MV-4-11 (cell line): ENCODE measurements at places on chromosomes 16 and 17.

DNA sequence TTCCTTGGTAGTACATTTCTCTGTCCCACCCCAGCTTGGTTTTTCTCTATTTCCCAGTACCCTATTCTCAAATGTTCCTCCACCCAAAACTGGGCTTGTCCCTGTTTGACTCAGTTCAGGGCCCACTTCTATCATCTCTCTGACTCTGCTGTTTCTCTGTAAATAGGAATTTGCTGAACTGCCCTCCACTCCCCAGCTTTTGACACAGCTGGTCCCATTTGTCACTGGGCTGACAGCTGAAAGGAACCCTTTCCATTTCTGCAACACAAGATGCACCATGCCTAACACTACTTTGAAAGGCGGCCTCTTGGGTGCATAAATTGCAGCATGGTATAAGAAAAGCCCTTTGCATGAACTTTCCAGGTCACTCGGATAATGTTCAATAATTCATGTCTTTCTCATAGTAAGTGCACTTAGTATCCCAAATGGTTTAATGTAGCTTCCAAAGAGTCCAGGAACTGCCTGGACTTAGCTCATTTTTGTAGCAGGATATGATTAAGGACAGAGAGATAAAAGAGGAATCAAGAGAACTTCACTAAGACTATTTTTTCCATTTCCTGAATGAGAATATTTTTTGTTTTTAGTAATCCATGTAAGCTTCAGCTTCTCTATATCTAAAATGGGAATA, 256.7 kb downstream of the CDH11 start:
- DNase-seq, result no peak

GRCh38 chr17:80866050-80866793, 125.4 kb upstream of the CHMP6 start:
- peak; percentile 59 for DNase-seq

DNA sequence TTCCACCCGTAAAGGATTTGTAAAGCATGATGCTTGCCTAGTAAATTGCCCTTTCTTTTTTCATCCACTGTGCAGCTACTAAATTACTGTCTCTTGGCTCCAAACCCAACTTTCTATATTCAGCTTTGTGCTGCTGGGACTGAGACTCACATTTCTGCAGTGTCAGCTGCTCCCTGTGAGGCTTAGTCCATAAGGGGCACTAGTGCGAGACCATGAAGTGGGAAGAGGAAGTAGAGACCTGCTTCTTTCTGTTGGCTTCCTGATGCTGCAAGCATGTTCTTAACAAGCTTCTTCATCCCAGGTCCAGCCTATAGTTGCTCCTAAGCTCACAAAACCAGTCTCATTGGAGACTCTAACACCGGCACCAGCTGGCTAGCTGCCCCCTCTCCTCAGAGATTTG, 74.9 kb upstream of the HS3ST2 start:
- peak; percentile 76 for DNase-seq

DNA sequence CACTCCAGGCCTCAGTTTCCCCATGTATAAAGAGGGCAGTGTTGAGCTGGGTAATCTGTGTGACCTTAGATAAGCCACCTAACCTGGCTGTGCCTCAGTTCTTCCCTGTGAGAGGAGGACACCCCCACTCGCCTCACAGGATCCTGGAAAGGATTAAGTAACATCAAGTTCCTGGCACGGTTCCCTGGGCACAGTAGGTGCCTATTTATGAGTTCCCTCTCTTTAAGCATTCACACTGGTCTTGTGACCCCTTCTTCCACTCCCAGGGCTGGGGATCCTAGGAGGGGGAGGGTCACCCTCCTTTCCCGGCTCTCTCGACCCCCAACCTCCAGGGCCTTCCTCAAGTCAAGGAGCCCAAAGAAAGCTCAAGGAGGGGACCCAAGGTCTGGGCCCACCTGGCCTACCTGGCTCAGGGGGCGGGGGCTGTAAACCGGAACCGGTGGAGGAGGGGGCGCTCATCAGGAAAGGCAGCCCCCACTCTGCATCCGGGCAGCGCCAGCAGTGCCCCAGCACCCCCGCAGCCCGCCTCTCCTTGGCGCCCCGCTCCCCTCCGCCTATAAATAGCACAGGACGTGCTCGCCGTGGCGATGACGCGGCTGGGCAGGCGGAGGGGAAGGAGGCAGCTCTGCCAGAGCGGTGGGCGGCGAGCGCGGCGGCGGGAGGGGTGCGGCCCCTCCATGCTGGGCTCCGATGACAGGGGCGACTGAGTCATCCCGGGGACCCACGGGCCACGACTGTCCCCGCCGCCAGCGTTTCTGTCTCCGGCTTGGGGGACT, 9.4 kb downstream of the RPL19 start:
- peak; percentile 9 for DNase-seq

- peak; percentile 40 for DNase-seq
These were observed 21.3 kb downstream of the FBXL20 start for GRCh38 chr17:39380144-39380543.

DNA sequence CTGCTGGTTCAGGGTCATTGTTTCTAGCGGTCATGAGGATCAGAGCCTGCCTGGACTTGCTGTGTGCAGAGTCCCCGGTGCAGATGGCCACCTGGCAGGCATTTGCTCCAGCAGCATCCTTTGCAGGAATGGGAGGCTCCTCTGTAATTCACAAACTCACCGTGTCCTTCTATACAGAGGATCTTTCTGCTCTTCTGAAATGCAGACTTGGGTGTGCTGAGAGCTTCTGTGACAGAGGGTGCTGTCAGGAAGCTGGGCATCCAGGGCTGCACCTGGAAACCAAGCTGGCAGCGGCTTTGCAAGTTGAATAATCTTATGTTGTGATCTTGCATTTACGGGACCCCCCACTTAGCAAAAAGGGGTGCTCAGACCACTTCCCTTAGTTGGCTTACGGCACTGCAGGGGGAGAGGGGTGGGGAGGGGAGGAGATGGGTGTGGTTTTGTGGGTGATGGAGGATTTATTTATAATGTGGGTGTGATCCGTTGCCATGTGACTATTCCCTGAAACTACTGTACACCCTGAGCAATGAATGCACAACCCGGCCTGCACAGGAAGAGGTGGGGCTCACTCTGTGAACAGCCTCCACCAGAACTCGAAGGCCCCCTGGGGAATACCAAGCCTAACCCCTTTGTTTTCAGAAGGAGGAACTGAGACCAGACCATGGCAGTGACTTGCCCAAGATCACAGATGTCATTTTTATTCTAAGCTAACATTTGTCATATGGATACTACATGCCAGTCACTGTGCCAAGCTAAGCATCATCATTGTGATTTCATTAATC, 178.3 kb downstream of the PRKCB start:
- peak; percentile 99 for DNase-seq

GRCh38 chr16:47254756-47255155, 111.0 kb upstream of the NETO2 start:
- DNase-seq, result no peak

- no peak for DNase-seq
These were observed 108.5 kb downstream of the PCTP start for GRCh38 chr17:55859301-55859795.

DNA sequence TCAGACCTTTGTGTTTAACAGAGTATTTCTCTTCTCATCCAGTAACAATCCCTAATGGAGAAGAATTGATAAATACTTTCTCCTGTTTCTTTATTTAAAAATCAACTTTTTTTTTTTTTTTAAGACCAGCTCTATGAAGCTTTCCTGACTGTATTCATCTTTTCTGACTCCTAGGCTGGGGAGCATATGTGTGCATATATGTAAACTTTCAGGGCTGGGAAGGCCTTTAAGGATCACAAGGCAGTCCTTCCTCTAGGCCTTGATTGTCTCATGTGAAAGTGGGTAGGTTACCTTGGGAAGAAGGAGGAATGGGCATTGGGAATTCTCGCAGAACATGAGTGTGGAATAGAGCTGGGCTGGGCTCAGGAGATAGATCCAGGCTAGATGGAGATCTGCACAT, 292.9 kb upstream of the SALL1 start:
- DNase-seq, result no peak

GRCh38 chr17:55872374-55872773, 121.5 kb downstream of the PCTP start:
- no peak for DNase-seq

- no peak for DNase-seq
These were observed 278.6 kb downstream of the HAPSTR1 start for GRCh38 chr16:9370061-9370491.

- DNase-seq, result no peak
These were observed at the start of gene CTF1 for GRCh38 chr16:30896261-30896888. TSS of gene CTF1 (plus strand) at chr16:30896614. CDS start at chr16:30896644, 30 bp downstream.

GRCh38 chr17:36859706-36860105, 77.6 kb upstream of the LHX1 start:
- DNase-seq, result no peak

DNA sequence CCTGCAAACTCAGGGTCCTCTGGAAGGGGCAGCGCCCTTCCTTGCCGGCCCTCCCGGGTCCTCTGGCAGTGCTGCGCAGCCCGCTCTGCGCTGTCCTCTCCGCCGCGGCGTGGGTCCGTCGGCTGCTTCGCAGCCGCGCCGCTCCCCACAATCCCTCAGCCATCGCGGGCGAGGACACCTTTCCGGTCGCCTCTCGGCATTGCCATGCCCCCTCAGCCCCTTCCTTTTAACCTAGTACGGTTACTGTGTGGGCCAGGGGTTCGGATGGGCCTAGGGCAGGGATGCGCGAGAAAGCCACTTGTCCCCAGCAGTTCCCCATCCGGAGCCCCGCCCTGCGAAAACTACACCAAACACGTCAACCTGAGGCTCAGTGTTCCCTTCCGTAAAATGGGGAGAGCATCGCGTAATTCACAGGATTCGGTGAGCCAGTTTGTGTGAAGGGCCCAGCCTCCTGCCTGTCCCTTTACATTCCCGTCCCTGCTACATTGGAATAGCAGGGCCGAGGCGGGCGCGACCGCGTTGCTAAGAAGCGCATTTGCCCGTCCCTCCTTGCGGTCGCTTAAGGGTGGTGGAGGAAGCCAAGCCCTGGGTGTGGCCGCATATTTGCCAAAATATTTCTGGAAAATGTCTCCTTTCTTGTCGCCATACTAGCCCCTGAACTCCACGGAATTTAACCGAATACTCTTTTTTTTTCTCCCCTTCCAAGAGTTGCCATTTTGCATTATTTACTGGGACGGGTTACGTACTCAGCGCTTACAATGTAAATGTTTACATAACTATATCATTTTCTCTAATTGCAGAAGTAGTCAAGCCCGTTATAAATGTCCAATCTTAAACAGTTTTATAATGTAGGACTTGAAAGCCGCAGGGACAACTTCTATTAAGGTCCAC, 13.2 kb downstream of the COPZ2 start:
- DNase-seq, result peak; percentile 32

- no peak for DNase-seq
These were observed 201.6 kb downstream of the PRKCB start for GRCh38 chr16:24037335-24037734.

DNA sequence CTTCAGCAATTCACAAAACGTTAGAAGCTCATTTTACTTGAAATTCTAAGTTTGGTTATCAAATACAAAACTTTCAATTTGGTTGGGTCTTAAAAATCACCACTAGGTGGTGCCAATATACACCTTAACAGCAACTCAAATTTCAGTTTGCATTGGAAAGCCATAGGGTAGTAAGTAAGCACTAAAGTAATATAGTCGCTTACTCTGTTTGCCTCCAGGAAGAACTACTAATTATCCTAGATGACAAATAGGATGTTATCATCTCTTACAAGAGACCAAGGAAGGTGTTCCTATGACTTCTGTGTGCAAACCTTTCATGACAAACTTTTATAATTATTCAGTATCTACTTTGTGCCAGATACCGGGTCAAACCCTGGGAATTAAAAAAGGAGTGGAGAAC, 93.3 kb downstream of the MYO1D start:
- DNase-seq, result peak; percentile 56

- peak; percentile 80 for DNase-seq
These were observed 43.6 kb upstream of the CACNG5 start for GRCh38 chr17:66791347-66791746.

DNA sequence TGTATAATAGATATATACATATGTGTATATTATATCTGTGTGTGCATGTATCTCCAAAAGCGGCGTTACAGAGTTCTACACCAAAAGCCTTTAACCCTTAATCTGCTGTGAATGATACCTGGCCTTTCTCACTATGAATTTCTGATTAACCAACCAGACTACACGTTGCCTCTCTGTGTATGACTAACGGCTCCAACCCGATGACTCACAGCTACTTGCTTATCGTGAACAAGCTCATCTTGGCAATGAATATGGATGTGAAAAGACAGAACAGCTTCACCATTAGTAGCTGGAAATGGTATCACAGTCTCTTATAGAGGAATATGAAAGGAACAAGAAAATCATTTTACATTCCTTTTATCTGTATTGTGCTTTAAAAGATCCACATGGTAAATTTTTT, 23.8 kb upstream of the ARHGAP44 start:
- peak; percentile 68 for DNase-seq

DNA sequence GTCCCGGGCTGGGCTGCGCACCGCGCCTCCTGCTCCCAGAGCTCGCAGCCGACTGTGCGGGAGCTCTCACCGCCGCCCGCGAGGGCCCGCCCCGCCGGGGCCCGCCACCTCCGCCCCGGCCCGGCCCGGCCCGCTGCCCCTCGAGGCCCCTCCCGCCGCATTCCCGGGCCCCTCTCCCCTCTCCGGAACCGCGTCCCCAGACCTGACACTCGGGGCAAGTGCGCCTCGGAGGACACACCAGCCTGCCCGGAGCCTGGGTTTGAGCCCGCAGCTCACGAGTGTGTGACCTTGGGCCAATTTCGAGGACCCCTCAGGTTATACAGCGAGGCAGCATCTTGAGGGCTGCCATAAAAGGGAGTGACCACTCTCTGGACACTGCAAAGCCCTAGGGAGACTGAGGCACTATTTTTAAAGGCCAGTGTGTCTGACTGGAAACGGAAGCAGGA, 2.0 kb upstream of the GRIN2C start:
- no peak for DNase-seq

GRCh38 chr16:85583491-85584181, 29.5 kb upstream of the GSE1 start:
- DNase-seq, result no peak

DNA sequence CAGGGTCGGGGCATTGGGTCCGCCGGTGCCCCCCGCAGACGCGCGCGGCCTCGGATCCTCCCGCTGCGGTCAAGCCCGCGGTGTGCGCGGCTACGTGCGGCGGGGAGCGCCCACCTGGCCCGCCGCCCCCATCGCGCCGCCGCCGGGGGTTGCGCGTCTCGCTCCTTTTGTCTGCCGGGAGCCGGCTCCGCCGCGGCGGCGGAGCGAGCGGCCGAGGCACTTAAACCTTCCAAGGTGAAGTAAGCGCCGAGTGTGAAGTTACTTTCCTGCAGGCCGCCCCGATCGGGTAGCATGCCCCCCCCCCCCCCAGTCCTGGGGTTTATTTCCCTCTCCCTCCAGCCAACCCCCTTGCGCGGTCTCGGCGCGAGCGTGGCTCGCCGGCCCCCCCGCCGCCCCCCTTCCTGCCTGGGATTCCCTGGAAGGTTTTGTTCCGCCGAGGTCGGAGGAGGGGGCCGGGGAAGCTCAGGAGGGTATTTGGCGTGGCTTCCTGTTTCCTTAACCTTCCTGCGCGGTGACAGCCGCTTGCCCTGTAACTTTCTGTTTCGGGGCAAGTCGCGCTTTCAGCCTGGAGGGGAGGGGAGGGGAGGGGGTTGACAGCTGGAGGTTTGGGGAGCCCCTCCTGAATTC, 56.6 kb upstream of the GSE1 start:
- DNase-seq, result peak; percentile 66
